Right renal pelvis (tissue), 4 donors: ENCODE measurements at places on chromosomes 12 and 14. TPM values are rescaled to one million over a fixed set of nuclear protein-coding genes. Genes with fewer than 3 reads are reported as not detected.

GRCh38 chr12:77437206-77437605 is 371.8 kb upstream of the E2F7 start:
- no peak for DNase-seq

GRCh38 chr14:69183735-69184134 is 7.6 kb upstream of the EXD2 start:
- DNase-seq: no peak

DNA sequence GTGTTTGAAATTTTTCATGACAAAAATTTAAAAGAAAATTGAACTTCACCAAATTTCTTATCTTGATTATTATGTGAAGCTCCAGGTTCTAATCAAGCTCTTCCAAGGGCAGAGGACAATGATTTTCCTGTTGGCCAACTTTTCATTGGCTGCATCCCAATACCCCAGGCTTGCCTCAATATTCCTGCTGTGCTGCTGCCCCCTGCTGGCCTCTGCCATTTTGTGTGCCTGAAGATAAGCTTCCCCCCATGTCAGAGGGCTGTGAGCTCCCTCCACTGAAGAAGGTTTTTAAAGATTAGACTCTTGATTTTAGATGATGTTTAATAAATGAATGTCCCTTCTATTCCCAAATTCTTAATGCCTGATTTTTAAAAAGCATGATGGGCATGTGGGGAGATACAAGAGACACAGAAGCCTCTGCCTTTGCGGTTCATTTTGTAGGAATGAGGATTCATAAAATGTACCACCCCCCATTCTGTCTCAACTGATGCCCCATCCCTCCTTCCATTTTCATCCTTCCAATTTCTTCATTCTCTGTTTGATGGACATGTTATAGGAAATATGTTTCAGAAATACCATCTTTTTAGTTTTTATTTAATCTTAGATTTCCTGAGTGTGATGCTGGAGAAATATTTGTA is 76.7 kb upstream of the RGS6 start:
- DNase-seq: peak; percentile 7

LYZ gene
- 19.9 TPM for polyA plus RNA-seq

FOXJ2 gene
- 27.1 TPM for polyA plus RNA-seq

- no peak for DNase-seq
Measured at GRCh38 chr14:88195676-88196075, 127.4 kb downstream of the KCNK10 start.

DNA sequence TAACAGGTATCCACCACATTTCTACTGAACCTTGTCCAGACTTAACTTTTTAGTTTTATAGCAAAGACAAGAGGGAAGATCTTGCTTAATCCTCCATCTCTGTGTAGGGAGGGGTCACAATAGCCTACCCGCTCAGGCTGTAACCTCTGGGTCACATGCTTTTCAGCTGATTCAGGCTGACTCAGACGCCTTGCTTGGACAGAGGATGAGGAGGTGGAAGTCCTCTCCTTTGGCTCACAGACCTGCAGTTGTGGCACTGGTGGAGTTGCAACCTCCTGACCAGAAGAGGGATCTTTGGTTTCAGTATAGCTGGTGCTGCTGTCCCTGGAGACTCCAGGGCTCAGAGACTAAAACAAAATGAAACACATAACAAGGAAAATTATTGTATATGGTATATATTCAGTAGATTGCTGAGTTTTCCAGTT is 16.2 kb downstream of the ACIN1 start:
- no peak for DNase-seq

- no peak for DNase-seq
Measured at GRCh38 chr14:75450381-75451276, 22.8 kb downstream of the JDP2 start.

GRCh38 chr14:57364659-57365450 is 25.5 kb upstream of the NAA30 start:
- DNase-seq: no peak

- DNase-seq: no peak
Measured at GRCh38 chr12:34298971-34299801, 276.9 kb downstream of the ALG10 start.

- no peak for DNase-seq
Measured at GRCh38 chr14:31084385-31084784, 58.2 kb upstream of the STRN3 start.

- no peak for DNase-seq
Measured at GRCh38 chr12:127191129-127191528, 1075.8 kb upstream of the TMEM132C start.

DNA sequence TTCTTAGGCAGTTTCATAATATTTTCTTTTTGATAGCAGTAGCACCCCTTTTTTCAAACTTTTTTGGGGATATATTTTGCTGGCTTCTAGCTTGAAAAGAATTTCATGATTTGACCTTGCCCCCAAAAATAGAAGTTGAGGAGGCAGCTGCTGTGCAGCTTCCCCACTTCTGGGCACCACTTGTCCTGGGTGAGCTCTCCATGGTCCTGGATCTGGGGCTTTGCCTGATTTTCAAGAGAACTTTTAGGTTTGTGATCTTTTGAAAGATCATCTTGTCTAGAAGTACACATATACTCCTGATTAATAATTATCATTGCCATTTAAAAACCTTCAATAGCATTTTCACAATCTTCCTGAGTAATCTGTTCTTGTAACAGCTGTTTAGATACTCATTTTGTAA is 271.6 kb downstream of the NPAS3 start:
- DNase-seq: peak; percentile 10

KLRC1 gene
- polyA plus RNA-seq: 0.38 TPM

GLIPR1L2 gene
- 3.3 TPM for polyA plus RNA-seq

DNA sequence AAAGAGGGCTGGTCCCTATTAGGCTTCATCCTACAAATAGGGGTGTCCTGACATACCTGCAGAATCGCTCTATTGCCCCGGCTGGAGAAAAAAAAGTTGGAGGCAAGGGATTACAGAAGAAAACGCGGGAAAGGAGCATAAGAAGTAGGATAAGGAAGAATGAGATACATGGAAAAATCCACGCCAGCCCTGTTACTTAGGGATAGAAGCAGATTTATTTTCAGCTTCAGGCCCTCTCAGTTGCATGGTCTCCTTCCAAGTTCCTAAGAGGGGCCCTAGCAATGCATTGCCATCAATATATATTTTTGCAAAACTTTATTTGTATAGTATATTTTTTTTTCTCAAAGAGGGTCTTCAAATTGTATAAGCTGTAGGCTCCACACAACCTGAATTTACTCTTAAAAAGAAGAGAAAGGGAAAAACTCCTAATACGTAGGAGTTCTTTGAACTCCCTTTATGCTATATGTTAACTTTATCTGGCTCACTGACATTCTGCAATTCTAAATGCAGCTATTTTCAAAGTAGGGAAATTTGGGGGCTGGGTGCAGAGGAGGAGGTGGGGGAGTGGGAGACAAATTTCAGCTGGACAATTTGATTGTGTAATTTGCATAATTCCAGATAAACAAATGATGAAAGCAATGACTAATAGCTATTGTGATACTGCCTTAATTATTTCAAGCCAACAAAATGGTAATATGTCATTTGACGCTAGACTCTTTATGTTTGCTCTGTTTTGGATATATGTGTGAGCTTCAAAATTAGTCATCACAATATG is 137.7 kb upstream of the TRHDE start:
- no peak for DNase-seq

DNA sequence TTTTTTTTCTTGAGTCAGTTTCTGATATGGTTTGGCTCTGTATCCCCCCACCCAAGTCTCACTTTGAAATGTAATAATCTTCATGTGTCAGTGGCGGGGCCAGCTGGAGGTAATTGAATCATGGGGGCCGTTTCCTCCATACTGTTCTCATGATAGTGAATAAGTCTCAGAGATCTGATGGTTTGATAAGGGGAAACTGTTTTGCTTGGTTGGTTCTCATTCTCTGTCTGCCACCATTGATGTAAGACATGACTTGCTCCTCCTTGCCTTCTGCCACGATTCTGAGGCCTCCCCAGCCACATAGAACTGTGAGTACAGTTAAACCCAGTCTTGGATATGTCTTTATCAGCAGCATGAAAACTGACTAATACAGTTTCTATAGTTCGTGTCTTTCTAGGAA is 42.9 kb downstream of the WNK1 start:
- DNase-seq: no peak

BDKRB2 gene
- 3.4 TPM for polyA plus RNA-seq

DNA sequence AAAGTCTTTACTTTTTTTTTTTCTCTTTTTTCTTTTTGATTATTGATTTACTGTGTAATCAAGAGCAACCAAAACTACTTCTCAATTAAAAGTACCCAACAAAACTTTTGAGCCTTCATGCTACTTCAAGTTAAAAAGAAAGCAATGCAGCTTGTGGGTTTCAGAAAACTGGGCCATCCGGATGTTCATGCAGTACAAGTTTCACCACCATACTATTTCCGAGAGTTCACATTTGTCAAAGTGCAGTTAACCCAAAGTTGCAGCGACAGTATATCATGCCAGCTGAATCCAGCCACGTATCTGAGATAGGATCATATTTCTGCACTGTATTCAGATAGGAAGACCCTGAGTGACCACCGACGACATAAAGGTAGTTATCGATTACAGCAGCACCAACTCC is 33.0 kb downstream of the KLHL28 start:
- no peak for DNase-seq

DNA sequence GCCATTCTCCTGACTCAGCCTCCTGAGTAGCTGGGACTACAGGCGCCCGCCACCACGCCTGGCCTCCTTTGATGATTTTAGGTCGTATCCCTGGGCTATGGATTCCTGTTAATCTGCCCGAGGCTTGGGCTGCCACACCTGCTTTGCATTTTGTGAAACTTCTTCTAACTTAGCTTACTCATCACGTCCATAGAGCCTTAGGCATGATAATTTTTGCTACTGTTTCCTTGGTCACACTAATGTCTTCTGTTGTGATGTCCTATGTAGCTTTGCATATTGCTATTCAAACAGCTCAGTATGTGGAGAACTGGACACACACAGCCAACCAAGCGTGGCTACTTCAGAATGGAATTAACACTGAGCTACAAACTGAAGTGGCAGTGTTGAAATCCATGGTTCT is 47.5 kb upstream of the DDX11 start:
- DNase-seq: no peak

TTLL5 gene
- 31.3 TPM for polyA plus RNA-seq

NR1H4 gene
- polyA plus RNA-seq: 14.8 TPM

- no peak for DNase-seq
Measured at GRCh38 chr14:61733972-61734371, 28.2 kb upstream of the SNAPC1 start.

DNA sequence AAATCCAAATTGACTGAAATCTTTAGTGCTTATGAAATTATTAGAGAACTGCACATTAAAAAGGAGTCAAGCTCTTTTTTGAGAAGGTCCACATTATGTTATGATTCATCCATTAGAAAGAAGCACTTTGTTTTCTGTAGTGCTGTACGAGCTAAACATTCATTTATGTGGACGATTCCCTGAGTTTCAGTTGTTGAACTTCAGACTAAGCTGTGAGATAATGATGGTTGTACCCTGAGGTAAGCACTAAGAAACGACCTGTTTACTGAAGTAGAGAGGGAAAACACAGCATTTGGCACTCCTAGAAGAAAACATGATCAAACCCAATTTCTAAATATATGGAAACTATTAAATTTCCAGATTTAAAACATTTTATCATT is 67.3 kb upstream of the ATP2B1 start:
- DNase-seq: no peak

GRCh38 chr14:35932136-35932535 is 106.0 kb downstream of the BRMS1L start:
- no peak for DNase-seq

GRCh38 chr12:120470150-120470784 is 719 bp upstream of the SRSF9 start:
- DNase-seq: no peak

DNA sequence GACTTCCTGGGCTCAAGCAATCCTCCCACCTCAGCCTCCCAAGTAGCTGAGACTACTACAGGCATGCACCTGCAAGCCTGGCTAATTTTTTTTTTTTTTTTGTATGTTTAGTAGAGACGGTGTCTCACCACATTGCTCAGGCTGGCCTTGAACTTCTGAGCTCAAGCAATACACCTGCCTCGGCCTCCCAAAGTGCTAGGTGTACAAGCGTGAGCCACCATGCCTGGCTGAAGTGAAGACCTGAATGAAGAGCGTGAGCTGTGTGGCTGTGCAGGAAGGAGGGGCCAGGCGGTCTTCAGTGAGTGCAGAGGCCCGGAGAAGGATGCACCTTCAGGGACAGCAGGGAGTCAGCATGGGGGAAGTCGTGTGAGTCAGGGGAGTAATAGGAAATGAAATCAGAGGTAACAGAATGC is 14.9 kb upstream of the NFKBIA start:
- no peak for DNase-seq

AMN1 gene
- polyA plus RNA-seq: 19.3 TPM

KRT78 gene
- not detected for polyA plus RNA-seq

DNA sequence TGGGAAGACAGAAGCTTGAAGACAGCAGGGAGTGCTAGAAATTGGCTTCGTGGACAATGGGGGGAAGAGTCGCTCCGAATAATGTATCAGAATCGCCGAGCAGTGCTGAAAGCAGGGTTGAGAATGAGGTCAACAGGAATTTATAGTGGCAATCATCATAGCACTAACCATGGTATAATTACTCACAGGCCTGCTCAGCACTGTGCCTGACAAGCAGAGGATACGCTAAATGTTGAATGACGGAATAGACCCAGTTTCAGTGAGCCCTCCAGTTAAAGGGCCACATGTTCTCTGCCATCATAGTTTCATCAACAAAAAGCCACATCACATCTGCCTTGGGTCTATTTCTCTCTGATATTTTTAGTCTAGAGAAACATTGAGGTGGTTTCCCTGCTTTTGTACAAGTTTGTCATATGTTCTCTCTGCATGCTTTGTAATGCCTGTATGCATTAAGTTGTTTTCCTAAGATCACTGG is 130.3 kb upstream of the EGLN3 start:
- no peak for DNase-seq

DNA sequence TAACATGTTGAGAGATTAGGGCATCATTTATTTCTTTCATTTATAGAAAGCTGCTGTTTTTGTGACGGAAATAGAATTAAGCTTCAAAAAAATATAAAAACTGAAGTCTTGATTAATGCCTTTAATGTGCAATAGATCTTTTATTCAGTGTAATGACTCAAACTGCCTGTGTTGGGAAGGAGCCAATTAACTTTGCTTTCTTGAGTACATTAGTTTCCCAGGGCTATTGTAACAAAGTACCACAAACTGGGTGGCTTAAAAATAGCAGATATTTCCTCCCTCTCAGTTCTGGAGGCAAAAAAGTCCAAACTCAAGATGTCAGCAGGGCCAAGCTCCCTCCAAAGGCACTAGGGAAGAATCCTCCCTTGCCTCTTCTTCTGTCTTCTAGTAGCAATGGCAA is 36.6 kb downstream of the EID3 start:
- no peak for DNase-seq
